Spinal cord (tissue), 10 donors: ENCODE measurements at places on chromosomes 2 and 18. TPM values are rescaled to one million over a fixed set of nuclear protein-coding genes. Genes with fewer than 3 reads are reported as not detected.

Gene LTBP1
- total RNA-seq, result 77.0 TPM

Gene MXD1
- total RNA-seq, result 27.2 TPM

Gene SNED1
- 93.7 TPM for total RNA-seq

DNA sequence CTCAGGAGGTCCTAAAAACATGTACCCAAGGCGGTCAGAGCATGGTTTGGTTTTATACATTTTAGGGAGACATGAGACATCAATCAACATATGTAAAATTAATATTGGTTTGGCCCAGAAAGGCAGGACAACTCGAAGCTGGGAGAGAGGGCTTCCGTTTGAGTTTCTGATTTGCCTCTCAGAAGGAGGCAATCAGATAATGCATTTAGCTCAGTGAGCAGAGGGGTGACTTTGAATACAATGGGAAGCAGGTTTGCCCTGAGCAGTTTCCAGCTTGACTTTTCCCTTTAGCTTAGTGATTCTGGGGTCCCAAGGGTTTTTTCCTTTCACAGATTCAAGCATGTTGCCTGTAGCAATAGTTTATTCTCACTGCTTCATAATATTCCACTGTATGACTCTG is 12.6 kb downstream of the SPOPL start:
- no peak for DNase-seq

DNA sequence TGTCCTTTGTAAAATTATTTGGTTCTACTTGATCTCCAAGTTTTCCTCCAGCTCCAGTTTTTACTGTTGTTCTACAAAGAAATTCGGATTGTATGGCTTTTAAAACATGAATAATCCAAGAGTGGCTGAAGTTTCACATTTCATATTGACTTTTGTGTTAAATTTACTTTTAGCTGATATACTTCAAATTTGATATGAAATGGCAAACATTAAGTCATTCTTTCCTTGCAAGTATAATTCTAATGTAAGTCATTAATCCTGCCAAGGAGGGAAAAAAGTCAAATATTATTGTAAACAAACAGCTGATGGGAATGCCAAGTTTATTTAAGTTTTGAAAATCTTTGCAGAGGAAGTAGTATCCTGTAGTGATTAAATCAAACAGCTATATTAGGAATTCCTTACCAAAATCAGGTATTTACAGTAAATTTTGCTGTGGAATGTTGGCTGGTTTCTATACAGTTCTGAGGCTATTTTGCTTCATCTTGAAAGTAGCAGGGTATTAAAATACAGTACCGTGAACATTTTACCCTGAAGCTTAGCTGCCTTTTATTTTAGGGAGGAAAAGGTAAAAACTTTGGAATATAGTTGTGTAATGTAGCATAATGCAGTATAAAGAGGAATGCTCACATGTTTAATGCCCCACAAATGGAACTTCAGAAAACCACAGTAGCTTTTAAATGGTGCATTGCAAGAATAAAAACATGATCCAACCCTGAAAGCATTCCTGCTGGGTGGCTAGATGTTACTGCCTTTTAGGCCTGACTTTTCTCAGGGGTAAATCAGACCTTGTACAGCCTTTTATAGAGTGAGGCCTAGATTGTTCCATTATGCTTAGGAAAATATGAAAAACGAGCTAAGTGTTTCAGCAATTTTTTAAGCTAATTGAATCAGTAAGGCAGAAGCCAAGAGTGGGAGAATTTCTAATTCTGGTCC is 62.7 kb upstream of the NT5C1B start:
- DNase-seq, result no peak

- no peak for DNase-seq
Measured at GRCh38 chr2:189375842-189376241, 65.4 kb upstream of the WDR75 start.

DNA sequence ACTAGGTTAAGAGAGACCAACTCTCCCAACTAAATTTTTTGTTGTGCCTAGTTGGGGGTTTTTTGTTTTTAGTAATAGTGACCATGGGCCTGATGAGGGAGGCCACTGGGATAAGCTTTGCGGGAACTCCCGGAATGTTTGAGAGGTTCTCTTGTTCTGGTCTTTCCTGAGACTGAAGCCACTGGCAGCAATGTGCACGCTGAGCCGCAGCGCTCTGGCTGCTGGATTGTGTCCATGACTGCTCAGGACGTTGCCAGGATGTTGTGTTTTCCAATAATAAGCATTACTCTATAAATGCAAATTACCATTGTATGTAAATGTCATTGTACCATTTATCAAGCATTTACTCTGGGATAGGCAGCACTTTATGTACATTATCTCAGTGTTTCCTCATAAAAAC is 126.1 kb downstream of the GALNT1 start:
- DNase-seq, result no peak

- DNase-seq, result no peak
Measured at GRCh38 chr18:1147730-1148129, 243.1 kb downstream of the ADCYAP1 start.

GRCh38 chr2:187499941-187500532 is 52.0 kb upstream of the CALCRL start:
- peak; percentile 44 for DNase-seq
